RWPE2 (cell line): ENCODE measurements at places on chromosomes 2 and 18.

DNA sequence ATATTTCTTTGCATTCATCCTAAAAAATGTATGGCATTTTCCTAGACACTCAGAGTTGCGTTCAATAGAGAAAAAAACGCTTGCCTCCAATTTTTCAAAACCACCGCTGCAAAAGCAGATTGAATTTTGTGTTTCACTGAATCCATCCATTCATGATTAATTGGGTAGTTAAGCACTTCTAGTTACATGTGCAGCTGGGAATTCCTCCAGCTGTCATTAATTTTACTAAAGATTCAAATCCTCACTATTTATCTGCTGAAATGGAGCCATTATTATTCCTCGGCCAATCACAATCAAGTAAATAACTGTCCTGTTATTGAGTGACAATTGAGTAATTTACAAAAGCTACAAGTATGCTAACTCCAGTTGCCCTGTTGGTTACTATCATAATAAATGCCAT, 75.8 kb upstream of the ARL5A start:
- no peak for DNase-seq

GRCh38 chr2:70330476-70330875, 28.6 kb upstream of the FAM136A start:
- DNase-seq = no peak

DNA sequence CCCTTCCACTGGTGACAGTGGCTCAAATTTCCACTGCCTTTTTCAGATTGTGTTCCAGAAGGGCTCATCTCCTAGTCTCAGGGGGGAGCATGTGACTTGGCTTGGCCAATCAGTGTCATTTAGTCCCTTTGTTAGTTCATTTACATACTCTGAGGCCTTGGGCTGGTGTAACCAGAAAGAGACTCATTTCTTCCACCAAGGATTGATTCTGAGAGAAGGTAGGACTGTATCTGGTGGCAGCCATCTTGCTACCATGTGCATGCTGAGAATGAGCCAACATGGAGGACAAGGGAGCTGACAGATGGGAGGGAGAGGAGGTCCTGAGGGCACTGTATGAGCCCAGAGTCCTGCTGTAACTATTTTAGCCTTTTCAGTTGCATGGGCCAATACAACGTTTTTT, 191.7 kb downstream of the THSD7B start:
- DNase-seq = no peak

DNA sequence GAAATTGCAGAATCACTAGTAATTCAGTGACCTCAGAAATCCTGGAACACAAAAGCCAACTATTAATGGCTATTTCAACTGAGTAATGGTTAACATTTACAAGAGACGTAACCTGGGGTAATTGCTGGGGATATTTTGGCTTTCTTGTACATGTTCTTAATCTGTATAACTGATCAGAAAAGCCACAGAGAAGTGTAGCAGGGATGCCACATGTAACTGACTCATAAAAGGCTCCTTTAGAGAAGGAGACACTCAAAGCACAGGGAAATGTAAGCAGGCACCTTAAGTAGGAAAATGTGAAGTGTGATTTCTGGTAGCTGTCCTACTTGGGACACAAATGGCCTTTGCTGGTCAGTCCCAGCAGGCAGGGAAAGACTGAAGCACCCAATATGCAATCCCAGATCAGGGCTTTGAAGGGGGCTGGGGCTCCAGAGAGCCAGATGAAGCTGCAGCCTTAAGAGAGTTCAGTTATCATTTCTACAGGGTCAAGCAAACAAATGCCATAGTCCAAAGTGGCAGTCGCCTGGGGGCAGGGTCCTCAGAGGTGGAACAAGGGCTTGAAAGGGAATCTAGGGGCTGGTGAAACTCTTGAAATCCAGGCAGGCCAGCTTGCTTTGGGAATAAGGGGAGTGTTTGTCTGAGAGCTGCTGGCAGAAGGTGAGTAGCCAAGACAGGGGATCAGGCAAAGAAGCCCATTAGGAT, 7.2 kb upstream of the SPOPL start:
- no peak for DNase-seq

DNA sequence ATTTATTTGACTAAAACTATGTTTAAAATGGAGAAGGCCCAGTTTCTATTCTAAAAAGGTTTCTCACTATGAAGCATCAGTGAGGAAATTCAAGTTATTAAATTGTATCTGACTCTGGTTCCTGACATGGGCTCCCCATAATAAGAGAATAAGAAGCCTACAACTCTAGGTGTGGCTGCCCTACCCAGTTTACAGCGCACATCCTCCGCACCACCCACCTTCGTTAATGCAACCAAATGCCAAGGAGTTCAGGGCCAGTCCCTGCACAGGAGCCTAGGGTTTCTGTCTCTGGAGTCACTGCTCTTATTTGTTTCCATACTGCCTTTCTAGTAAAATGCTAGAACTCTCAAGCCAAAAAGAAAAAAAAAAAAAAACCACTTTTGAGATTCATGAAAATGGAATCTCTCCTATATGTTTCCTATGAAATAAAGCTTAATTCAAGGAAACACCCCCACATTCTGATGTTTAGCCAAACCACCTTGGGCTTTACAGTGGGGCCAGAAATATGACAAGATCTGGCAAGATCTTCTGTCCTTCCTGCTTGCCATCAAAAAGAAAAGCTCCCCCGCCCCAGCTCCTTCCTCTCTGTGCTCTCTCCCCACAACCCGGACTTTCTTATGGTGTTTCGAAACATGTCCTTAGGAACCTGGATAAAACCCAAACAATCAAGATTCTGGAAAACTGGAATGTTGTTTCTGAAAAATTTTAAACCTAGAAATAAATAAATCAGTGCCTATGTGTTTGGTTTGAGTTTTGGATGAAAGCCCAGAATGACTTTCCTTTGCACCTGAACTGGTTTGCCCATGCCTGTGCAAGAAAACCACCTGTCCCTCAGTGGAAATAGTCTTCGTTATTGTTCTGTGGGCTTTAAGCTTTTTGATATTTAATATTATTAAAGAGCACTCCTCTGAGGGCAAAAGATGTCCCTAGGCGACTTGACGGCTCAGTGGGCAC, 136.7 kb downstream of the SP3 start:
- DNase-seq = no peak

DNA sequence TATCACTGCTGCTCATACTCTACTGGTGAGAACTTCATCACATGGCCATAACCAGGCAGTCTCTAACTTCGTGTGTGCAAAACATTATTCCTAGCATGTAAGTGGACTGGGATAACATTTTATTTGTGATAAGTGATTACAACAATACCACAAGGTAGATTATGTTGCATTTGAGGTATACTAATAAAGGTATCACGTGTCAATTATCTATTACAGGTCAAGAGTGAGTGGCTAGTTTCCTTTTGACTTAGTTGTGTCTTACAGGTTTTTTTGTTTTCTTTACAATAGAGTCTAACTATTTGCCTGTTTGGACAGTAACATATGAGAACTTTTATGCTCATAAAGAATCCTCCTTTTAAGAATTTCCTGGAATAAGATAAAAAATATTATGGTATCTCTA, 67.2 kb upstream of the DSC1 start:
- DNase-seq = no peak

DNA sequence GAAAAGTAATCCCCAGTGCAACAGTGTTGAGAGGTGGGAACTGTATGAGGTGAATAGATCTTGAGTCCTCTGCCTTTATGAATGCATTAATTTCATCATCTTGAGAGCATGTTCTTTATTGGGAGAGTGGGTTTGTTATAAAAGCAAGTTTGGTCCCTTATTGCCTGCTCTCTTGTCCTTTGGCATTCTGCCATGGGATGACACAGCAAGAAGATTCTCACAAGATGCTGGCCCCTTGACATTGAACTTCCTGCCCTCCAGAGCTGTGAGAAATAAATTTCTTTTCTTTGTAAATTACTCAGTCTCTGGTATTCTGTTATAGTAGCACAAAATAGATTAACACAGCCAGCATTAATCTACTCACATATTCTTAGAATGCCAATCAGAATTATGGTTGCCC, 108.6 kb downstream of the EHBP1 start:
- DNase-seq = no peak

DNA sequence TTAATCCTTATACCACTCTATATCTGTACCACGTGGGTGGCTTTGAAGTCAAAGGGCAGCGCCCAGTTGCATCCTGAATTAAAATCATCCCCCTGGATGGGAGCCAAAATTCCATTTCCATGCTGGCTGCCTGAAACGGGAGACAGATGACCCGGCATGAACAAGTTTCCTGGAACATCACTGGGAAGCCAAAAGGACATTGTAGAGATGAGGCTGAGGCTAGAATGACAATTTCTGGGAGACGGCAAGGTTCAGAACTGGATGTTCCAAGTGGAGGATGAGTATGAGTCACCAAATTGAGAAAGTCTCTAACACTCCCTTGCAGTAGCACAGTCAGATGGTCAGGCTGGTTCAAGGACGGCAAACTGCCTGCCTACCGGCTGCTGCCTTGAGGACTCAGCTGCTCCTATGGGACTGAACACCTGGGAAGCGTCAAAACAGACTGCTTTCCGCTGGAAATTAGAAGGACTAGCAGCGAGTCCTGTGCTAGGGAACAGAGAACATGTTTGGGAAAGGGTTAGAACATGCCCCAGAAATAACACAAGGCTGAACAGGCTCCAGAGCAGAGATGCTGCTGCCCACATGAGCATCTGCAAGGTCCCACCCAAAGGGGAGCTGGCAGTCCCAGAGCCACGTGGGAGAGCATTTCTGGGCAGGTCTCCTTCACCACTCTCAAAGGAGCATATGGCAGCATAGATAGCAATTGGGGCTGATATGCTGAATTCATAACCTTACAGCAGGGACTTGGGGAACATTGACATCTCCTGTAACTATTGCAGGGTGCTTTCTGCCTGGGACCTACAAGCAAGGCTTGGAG, 32.0 kb downstream of the YPEL5 start:
- no peak for DNase-seq

- no peak for DNase-seq
Measured at GRCh38 chr2:88810017-88810416, 118.5 kb downstream of the RPIA start.

- DNase-seq = no peak
Measured at GRCh38 chr2:29601872-29602271, 319.5 kb downstream of the ALK start.

DNA sequence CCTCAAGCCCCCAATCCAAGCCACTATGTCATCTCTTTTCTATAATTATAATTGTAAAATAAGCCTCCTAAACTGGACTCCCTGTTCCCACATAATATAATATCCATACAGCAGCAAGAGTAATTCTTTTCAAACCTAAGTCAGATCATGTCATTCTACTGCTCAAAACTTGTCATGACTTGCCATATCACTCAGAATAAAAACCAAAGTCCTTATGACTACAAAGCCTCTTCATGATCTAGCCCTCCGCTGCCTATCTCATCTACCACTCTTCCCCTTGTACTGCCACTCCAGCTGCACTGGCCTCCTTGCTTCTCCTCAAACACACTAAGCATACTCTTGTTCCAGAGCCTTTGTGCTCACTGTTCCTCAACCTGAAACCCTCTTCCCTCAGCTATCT, 69.9 kb downstream of the MEMO1 start:
- no peak for DNase-seq

DNA sequence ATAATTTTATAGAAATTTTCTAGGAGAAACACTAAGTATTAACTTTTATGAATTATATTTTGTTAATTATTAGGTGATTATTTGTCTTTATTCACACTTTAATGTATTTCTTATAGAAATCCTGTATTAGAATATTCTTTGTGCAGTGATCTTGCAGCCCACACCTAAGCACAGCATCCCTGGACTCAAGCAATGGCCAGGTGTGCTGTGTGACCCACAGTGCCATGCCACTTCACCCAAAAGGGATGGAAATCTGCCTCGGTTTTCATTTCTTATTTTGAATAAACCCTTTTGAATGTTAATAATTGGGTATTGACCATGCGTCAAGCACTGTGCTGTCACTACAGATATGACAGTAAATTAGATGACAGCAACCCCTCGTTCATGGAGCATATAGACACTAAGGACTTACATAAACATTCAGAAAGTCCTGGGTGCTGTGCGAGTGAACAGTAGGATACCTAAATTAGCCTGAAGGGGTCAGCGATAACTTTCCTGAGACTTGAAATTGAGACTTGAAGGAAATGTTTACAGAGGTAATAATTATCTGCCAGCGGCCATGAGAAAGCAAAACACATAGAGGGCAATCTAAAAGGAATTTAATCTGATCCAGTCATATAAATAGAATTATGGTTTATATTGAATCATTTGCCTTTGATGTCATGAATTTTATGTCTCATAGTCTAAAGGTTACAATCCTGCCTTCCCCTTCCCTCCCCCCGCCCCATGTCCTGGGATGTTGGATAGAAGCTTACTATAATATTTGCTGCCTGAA, 52.7 kb upstream of the CALCRL start:
- DNase-seq = no peak

GRCh38 chr2:68258851-68259250, 6.5 kb upstream of the PPP3R1 start:
- no peak for DNase-seq

DNA sequence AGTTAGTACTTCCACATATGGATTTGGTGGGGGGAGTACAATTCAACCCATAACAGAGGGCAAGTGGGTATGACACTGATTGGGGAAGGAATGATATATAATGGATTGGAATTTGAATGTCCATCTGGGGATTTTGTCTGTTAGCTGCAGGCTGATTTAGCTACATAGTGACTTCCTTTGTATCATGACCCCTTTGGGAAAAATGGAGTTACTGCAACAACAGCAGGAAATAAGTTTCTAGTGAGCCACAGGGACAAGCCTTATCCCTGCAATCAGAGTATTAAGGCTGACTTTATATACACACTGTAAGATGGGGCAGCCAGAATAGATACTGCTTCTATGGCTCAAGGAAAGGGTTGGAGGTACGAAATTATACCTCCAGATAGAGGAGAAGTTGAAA, 404.4 kb upstream of the MEIS1 start:
- DNase-seq = no peak

GRCh38 chr2:175688243-175688642, 313.8 kb downstream of the LNPK start:
- no peak for DNase-seq

GRCh38 chr2:168639441-168639898, 163.0 kb upstream of the NOSTRIN start:
- DNase-seq = no peak

- no peak for DNase-seq
Measured at GRCh38 chr2:229611360-229611759, 103.0 kb downstream of the DNER start.

GRCh38 chr18:47969816-47970215, 39.4 kb upstream of the SMAD2 start:
- DNase-seq = no peak

DNA sequence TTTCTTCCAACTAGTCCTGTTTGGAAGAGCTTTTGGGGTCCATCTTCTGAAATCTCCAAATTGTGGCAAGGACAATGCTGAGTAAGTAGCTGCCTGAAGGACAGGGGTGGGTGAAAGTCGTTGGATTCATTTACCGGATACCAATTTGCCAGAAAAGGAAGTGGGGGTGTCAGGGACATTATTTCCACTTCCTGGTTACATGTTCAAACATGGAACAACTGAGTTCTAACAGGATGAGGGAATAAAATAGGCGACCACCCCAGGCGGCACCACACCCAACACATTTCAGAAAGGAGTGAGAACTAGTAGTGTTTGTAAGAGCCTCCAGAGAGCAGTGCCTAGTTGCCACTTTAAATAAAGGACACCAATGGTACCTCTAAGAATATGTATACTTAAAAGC, 158.6 kb upstream of the SERTAD2 start:
- DNase-seq = no peak
